ENCODE measurements at places on chromosomes 2 and 18.

GRCh38 chr2:100969998-100970397, 32.1 kb upstream of the RPL31 start:
- DNase-seq: no peak
- no peak overlapping the region for H3K27ac ChIP-seq
- H3K4me1 ChIP-seq: no peaks in the 10 kb centered on the region
- no peak overlapping the region for H3K4me3 ChIP-seq

- no peak overlapping the region for H3K4me3 ChIP-seq
- no peaks in the 10 kb centered on the region for H3K4me1 ChIP-seq
- no peak for DNase-seq
Measured at GRCh38 chr18:13437796-13438506, 219.4 kb downstream of the LDLRAD4 start.

DNA sequence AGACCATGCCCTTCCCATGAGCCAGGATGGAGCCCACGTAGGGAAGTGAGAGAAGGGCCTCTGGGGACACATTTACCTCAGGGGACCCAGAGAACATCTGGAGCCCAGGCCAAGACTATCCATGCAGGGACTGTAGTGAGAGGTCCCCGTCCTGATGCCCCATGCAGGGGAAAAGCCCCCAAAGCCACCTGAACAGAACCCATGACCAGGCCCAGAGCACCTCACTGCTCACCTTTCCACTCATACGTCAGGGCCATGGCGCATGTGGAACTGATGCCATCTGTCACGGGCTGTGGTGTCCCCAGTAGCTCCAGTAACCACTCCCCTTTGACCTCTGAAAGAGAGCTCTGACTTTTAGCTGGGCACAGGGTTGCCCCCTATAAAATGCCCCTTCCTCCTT, 106.5 kb upstream of the TEX51 start:
- no peaks in the 10 kb centered on the region for H3K36me3 ChIP-seq
- H3K4me3 ChIP-seq: no peak overlapping the region
- no peak overlapping the region for H3K27ac ChIP-seq
- no peaks in the 10 kb centered on the region for H3K27me3 ChIP-seq
- no peaks in the 10 kb centered on the region for H3K4me1 ChIP-seq

- H3K4me1 ChIP-seq: no peaks in the 10 kb centered on the region
- H3K36me3 ChIP-seq: no peaks in the 10 kb centered on the region
- DNase-seq: no peak
- no peak overlapping the region for H3K27ac ChIP-seq
- H3K27me3 ChIP-seq: no peaks in the 10 kb centered on the region
Measured at GRCh38 chr2:58645017-58645416, 403.9 kb upstream of the FANCL start.

GRCh38 chr2:175854129-175854528, 147.9 kb downstream of the LNPK start:
- no peak overlapping the region for H3K27ac ChIP-seq
- no peaks in the 10 kb centered on the region for H3K4me1 ChIP-seq
- H3K27me3 ChIP-seq: no peaks in the 10 kb centered on the region
- no peaks in the 10 kb centered on the region for H3K36me3 ChIP-seq
- no peak for DNase-seq

DNA sequence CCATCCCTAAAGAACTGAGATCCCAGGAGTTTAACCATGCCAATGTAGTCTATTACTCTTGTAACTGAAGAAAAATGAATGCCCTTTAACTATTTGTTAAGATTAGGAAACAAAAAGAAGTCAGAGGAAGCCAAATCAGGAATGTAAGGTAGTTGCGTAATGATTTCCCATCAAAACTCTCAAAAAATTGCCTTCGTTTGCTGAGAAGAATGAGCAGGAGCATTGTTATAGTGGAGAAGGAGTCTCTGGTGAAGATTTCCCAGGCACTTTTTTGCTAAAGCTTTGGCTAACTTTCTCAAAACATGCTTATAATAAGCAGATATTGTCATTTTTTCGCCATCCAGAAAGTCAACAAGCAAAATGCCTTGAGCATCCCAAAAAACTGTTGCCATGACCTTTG, 224.0 kb upstream of the SIX2 start:
- H3K27ac ChIP-seq: no peak overlapping the region
- no peaks in the 10 kb centered on the region for H3K36me3 ChIP-seq
- no peaks in the 10 kb centered on the region for H3K4me1 ChIP-seq
- no peaks in the 10 kb centered on the region for H3K27me3 ChIP-seq

- peaks cover 13% of the 10 kb centered on the region for H3K4me1 ChIP-seq
- DNase-seq: peak; percentile 41
- H3K4me3 ChIP-seq: peak within 1 kb of the TSS; percentile 48
- no peaks in the 10 kb centered on the region for H3K27me3 ChIP-seq
Measured at GRCh38 chr2:166375736-166376487, at the start of gene SCN9A. SCN9A (minus strand) TSS chr2:166375944; CDS start chr2:166311756, 64,188 bp downstream.

GRCh38 chr2:17043173-17043572, 377.5 kb upstream of the CYRIA start:
- no peak overlapping the region for H3K4me3 ChIP-seq
- no peaks in the 10 kb centered on the region for H3K4me1 ChIP-seq
- no peaks in the 10 kb centered on the region for H3K27me3 ChIP-seq
- no peak for DNase-seq

- DNase-seq: no peak
- no peaks in the 10 kb centered on the region for H3K36me3 ChIP-seq
- no peak overlapping the region for H3K27ac ChIP-seq
- no peaks in the 10 kb centered on the region for H3K4me1 ChIP-seq
- no peaks in the 10 kb centered on the region for H3K27me3 ChIP-seq
Measured at GRCh38 chr2:205103699-205104098, 558.4 kb downstream of the PARD3B start.

DNA sequence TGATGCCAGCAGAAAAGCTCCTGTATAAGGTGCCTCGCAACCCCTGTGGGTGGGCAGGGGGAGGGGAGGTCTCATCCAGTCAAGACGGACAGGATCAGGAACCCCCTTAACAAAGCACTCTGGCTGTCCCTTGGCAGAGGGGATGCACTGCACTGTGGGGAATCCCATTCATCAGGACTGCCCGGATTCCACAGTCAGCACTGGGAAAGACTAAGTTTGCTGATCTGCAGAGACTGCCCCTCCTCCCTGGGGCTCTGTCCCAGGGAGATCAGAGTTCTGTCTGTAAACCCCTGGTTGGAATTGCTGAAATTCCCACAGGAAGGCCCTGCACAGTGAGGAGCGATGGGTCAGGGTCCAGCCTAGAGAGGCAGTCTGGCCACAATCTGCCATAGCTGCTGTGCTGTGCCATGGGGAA, 149.5 kb upstream of the RBBP8 start:
- H3K4me1 ChIP-seq: no peaks in the 10 kb centered on the region
- no peaks in the 10 kb centered on the region for H3K27me3 ChIP-seq
- H3K4me3 ChIP-seq: no peak overlapping the region
- no peaks in the 10 kb centered on the region for H3K36me3 ChIP-seq
- H3K27ac ChIP-seq: no peak overlapping the region

DNA sequence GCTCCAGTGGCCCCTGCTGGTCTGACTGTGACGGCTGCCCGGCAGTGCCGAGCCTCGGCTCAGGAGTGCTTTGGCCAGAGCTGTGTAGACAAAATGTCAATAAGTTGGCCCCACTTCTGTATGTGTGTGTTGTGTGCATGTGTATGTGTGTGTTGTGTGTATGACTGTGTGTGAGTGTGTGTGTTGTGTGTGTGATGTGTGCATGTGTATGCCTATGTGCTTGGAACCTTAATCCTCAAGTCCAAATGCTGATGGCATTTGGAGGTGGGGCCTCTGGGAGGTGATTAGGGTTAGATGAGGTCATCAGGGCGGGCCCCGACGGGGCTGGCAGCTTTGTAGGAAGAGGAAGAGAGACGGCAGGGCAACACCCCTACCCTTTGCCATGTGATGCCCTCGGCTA, 269.0 kb downstream of the DCDC2C start:
- no peak for DNase-seq
- H3K27ac ChIP-seq: no peak overlapping the region
- no peaks in the 10 kb centered on the region for H3K36me3 ChIP-seq
- no peaks in the 10 kb centered on the region for H3K27me3 ChIP-seq
- peaks cover 4% of the 10 kb centered on the region for H3K4me1 ChIP-seq

DNA sequence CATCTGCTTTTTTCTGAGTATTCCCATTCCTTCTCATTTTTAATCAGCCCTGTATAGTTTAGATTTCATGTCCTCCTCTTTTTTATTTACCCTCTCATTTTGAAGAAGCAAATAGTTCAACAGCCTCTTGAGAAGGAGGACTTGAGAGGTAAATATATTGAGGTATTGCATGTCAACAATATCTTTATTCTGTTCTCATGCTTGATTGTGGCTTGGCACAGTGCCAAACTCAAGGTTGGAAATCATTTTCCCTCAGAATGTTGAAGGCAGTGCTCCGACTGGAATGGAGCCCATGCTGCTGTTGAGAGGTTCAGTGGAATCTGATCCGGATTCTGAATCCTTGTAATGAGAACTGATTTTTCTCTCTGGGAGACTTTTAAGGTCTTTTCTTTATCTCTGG, 31.0 kb upstream of the GALNT3 start:
- no peaks in the 10 kb centered on the region for H3K36me3 ChIP-seq
- no peaks in the 10 kb centered on the region for H3K4me1 ChIP-seq
- H3K27ac ChIP-seq: no peak overlapping the region
- no peaks in the 10 kb centered on the region for H3K27me3 ChIP-seq

- no peak overlapping the region for H3K4me3 ChIP-seq
- no peak overlapping the region for H3K27ac ChIP-seq
- no peak for DNase-seq
- H3K4me1 ChIP-seq: no peaks in the 10 kb centered on the region
Measured at GRCh38 chr2:160715428-160715827, 221.8 kb upstream of the RBMS1 start.

DNA sequence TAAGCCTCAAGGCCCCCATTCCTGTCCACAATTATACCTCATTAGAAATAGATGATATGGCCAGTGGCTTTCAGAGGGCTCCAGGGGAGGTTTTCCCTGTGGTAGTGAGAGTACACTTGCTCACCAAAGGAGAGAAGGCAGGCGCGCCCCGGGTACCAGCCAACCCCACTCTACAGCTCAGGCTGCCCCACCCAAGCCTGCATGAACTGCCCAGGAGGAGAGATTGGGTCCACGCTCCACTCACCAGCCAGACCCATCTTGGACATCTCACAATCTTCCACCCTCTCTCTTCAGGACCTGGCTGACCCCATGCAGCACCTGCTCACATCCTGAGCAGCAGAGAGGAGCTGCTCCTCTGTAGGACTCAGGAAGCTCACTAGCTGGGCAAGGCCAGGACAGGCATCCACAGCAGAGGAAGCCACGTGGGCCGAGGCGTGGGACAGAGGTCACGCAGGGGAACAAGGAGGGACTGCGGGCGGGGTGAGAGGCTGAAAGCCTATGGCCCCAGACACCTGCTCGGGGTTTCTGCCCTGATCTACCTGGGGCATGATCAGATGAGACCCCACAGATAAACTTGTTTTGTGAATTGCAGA, 53.9 kb upstream of the GLI2 start:
- DNase-seq: no peak
- no peak overlapping the region for H3K27ac ChIP-seq
- H3K36me3 ChIP-seq: no peaks in the 10 kb centered on the region
- no peak overlapping the region for H3K4me3 ChIP-seq

DNA sequence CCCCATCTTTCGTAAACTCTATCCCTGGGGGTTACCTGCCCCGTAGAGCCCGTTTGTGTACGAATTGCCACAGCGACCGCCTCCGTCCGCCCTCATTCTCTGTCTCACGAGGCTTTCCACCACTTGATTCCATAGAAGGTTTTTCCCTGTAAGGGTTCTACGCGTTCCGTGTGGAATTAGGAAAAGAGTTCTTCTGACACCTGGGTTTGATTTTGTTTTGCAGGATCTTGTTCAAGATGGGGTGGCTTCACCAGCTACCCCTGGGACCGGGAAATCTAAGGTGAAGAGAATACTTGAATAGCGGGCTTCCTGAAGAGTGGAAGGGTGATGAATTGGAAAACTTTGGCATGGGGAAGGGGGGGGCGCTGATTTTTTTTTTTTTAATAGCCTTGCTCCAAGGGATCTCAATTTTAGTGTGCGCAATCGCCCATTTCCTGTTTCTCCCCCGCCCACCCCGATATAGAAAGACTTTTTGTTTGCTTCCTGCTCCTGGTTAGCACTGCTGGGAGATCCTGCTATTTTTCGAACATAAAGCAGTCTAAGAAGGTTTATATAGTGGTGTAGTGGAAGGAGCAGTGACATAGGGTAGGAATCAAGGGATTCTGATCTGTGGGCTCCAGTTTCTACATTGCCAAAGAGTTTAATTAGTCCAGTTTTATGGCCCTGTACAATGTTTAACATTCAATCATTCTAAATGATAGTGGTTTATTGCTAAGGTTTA, 564 bp downstream of the GCC2 start:
- H3K36me3 ChIP-seq: peaks cover 33% of the 10 kb centered on the region
- H3K4me1 ChIP-seq: no peaks in the 10 kb centered on the region
- no peaks in the 10 kb centered on the region for H3K27me3 ChIP-seq
- no peak for DNase-seq
- H3K4me3 ChIP-seq: peak overlapping the region; percentile 87

- no peak for DNase-seq
- H3K27me3 ChIP-seq: no peaks in the 10 kb centered on the region
- no peak overlapping the region for H3K4me3 ChIP-seq
- H3K27ac ChIP-seq: no peak overlapping the region
Measured at GRCh38 chr2:65377556-65378192, 54.7 kb downstream of the SPRED2 start.

- no peaks in the 10 kb centered on the region for H3K27me3 ChIP-seq
- H3K4me3 ChIP-seq: no peak overlapping the region
- H3K36me3 ChIP-seq: peaks cover 68% of the 10 kb centered on the region
- no peak for DNase-seq
- peaks cover 27% of the 10 kb centered on the region for H3K4me1 ChIP-seq
Measured at GRCh38 chr2:201135386-201135785, 19.4 kb downstream of the CFLAR start.

GRCh38 chr2:100174026-100174431, 31.6 kb upstream of the AFF3 start:
- no peaks in the 10 kb centered on the region for H3K27me3 ChIP-seq
- H3K4me1 ChIP-seq: no peaks in the 10 kb centered on the region
- no peak overlapping the region for H3K4me3 ChIP-seq
- no peak for DNase-seq
- no peak overlapping the region for H3K27ac ChIP-seq

DNA sequence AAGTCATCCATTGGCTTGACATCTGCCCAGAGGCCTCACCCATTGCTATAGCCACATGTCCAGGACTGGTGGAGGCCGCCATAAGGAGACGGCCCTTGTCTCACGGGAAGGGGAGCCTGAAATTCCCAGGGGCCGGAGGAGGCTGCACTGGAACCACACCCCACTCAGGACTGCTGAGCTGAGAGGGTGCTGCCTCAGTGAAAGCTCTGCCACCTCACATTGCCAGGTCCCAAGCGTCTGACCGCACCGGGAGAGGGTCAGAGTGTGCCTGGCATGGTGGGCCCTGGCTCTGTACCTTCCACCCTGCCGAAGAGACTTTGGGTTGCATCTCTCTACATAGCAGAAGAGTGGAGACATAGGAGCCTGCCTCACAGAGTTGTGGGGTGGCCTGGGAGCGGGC, 134.1 kb upstream of the GLI2 start:
- no peak overlapping the region for H3K4me3 ChIP-seq
- peaks cover 6% of the 10 kb centered on the region for H3K4me1 ChIP-seq
- no peak for DNase-seq

Measured in tibial nerve (tissue), 4 donors.